ENCODE measurements at places on chromosomes 6 and 20.

DNA sequence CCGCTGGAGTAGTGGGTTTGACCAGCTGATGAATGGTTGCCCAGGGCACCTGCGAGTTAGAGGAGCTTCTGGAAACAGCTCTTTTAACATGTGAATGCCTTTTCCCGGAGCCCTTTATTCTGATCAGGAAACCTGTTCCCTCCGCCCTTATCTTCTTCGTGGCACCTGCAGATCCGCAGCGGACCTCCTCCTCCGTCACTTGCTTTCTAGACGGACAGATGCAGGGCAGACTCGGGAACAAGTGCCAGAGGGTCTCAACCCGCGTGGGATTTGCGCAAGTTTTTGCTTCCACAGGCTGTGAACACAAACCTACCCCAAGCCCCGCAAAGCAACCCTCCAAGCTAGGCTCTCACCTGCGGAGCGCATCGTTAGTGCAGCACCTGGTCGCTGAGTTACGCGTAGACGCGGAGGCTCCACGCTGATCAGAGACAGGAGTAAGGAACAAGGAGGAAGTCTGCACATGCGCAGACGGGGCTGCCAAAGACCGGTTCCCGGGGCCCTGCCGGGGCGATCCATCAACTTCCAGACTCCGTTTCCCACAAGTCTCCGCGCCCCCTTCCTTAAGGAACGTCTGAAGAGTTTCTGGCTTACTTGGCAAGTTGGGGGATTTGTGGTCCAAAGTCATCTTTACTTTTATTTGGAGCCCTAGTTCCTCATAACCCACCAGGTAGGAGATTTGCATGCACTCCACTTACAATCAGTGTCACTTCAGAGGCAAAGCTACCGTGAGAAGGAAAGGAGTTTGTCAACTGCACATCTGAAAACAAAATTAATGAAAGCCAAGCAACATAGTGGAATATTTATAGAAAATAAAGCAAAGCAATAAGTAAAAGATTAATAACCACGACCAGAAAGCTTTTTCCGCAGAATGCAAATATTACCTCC, 52.7 kb upstream of the ELMO2 start:
- no peak for DNase-seq

GRCh38 chr6:33812669-33813068, 8.9 kb upstream of the MLN start:
- peak; percentile 6 for DNase-seq

- DNase-seq = peak; percentile 11
Observed at GRCh38 chr6:39865011-39865888, 69.0 kb downstream of the MOCS1 start.

- no peak for DNase-seq
Observed at GRCh38 chr6:132733283-132733682, 19.4 kb upstream of the VNN1 start.

DNA sequence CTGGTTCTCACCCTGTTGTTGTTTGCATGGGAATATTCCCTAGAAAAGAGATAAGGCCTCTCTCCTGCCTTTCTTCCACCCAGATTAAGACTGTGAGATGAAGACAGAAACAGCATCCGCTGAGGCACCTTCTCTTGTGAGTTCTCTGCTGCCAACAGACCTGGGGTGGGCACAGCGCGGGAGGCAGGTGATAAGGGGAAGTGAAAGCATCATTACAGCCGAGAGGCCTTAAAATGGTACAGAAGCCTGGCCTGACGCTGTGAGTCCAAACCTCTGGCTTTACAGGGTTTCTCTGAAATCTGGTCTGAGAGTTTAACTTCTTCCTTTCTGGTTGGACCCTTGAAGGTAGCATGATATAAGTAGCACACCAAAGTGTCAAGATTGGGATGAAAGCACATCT, 21.0 kb upstream of the IYD start:
- peak; percentile 7 for DNase-seq

DNA sequence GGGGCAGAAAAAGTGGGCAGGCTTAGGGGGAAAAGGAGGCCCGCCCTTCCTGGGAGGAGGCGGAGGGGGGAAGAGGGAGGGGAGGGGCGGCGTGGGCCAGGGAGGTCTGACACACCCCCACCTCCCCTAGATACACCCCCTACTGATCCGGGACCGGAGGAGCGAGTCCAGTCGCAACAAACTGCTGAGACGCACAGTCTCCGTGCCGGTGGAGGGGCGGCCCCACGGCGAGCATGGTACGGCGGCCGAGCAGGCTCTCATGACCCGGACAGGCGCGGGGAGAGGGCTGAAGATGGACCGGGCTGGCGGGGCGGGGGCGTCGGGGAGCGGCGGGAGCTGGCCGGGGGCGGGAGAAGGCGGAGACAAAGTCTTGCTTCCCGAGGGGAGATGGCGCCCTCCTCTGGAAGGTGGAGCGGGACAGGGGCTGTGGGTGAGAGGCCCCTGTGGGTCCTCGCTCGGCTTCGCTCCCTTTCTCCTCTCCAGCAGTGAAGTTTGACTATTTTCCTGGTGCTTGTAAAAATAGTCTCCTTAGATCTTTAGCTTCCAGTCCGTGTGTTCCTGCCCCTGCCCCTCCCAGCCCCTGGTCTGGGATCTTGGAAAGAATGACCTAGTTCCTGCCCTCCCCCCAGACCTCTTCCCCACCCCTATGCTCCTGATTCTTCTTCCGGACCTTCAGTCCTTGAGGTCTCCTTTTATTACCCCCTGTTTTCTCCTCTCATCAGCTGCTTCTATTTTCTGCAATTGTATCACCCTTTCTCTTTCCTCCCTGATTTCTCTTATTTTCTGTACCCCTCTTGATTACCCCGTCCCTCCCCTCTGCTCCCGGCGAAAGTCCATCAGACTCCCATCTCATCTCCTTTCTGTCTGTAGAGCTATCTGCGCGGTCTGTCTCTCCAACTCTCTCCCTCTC, 6.1 kb downstream of the SYNGAP1 start:
- DNase-seq = peak; percentile 89

DNA sequence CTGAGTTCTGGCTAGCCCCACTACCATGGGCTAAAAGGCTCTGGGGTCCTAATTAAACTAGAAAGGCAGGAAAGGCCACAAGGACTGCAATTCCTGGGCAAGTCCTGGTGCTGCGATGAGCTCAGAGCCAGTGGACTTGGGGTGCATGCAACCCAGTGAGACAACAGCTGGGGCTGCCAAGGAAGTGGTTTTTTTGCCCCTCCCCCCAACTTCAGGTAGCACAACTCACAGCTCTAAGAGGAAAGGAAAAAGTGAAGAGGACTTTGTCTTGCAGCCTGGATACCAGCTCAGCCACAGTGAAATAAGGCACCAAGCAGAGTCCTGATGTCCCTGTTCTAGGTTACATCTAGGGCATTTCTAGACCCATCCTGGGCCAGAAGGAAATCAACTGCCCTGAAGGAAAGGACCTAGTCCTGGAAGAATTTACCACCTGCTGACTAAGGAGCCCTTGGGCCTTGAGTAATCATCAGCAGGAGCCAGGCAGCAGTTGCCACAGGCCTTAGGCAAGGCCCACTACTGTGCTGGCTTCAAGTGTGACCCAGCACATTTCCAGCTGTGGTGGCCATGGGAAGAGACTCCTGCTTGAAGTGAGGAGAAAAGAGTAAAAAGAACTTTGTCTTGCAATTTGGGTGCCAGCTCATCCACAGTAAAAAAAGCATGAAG, 358.4 kb downstream of the BTBD3 start:
- no peak for DNase-seq

DNA sequence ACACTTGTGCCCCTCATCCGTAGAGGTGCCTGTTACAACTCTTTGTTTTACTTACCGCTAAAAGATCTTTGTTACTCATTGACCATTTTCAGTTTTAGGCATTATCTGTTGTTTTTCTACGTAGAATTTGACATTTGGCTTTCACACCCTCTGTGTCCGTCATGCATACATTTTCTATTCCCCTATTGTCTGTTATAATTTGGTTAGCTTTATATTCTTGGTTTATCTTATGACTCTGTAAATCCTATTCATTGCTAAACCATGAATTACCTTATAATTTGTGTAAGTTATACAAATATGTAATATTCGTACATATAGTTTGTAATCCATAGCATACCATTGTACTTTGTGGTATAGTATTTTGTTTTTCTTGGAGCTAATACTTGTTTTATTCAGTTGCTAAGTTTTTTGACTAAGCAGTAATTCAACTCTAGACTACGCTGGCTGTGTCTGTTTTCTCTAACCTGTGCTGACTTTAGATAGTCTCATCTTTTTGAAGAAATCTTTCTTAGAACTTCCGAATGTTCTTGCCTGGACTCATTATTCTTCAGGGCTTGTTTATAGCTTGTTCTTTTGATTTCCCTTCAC, 21.8 kb downstream of the CDC5L start:
- no peak for DNase-seq

DNA sequence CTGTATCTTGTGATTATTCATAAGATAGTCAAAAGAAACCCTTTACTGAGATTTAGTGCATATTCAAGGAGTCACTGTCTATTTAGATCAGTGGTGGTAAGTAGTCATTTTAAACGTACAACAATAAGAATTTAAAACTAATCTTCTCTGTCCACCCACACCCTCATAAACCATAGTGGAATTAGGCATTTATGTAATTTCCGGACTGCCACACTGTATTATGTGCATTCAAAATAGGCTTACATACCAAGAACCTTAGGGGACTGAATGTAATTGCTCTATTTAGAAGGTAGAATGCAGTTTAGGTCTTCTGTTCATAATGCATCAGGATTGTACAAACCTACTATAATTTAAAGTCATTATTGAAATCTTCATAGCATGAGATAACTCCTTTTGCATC, 685.4 kb downstream of the TENT5A start:
- no peak for DNase-seq

- DNase-seq = no peak
Observed at GRCh38 chr6:74369556-74369993, 673.6 kb downstream of the CD109 start.

DNA sequence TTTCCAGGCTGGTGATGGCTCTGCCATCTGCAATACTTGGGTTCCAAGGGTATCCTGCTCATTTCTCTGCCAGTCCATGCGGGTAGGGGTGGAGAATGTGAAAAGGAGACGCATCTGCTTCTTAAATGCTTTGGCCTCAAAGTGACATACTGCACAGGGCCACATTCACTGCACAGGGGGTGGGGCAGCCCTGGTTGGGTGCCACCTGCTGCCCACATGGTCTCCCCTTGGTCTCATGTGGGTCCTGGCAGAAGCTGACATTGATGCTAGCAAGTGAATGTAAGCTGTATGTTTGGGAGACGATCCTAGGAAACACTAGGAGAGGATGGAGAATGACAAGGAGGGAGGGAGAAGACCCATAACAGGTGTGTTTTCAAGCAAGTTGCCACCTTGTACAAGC, 140.9 kb downstream of the EDN3 start:
- DNase-seq = no peak

GRCh38 chr6:33082702-33083101, 6.9 kb downstream of the HLA-DPB1 start:
- DNase-seq = no peak

DNA sequence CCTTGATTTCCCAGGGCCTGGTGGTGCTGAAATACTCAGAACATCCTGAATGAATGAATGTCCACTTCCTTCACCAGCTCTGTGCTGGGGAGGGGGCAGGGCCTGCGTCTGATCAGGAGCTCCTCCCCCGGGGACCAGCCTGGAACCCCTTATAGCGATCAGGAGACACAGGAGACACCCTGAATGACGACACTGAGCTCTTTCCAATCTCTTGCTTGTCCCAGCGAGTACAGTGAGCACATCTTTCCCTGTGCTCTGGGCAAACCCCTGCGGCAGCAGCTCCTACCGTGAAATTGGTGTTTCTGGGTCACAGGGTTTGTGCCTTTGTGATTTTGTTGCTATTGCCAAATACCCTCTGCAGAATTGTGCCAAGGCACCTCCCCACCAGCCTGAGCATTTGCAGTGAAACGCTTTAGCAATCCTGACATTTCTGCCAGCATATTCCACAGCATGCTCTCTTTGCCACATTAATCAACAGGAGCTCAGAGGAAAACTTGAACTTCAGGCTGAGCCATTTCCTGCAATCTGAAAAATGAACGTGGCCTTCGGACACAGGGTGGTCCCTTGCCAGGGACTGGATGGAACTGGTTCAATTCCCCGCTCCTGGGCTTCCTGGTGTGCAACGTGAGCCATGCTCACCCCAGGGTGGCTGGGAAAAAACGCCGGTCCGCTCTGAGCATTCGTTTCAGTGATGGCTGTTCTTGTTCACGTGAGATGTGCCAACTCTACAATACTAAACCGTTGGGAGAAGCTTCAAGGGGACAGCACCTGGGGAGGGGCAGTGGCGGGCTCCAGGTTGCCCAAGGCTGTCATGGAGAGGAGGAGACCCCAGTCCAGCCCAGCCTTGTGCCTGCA, 23.1 kb upstream of the MRGBP start:
- no peak for DNase-seq

- DNase-seq = no peak
Observed at GRCh38 chr20:14732343-14732742, 394.9 kb upstream of the FLRT3 start.

DNA sequence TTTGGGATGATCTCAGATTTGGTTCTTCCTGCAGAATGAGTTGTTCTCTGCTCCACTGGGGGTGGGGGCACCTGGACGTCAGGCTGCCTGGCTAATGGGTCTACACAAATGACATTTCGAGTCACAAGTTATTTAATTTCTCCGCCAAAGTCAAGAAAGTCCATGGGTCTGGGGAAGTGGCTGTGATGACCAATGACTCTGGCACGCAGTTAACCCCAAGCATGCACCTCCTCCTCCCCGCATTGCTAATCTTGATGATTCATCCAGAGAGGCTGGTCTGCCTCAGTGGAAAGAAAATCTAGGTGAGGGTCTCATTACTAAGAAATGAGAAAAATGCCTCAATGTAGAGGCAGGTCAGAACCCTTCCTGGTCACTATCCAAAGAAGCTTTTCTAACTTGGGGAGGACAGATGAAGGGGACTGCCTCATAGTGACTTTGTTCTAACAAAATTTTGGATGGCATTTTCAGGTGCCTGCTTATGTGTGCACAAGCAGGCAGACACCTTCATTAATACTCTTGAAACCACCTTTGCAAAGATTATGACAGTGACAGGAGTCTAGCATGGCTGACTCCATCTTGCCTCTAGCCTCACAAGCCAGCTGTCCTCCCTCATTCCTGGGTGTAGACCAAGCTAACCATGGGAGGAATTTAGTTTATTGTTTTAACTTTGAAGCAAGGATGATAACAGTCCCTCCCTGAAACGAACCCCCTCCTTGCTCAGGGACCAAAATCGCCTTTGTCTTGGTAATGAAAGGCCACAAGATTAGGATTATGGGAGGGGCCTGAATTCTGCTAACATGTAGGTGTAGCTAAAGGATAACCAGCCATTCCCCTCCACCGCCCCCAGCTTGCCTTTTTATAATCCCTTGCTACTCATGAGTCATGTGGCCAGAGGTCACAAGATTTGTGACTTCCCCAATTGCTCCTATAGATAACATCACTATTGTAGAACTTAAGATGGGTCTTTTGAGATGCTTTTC, 98.6 kb upstream of the MRPS10 start:
- DNase-seq = peak; percentile 40

GRCh38 chr6:5246141-5247097, 14.3 kb downstream of the LYRM4 start:
- DNase-seq = no peak

All from CD4-positive, alpha-beta T cell treated with Interferon gamma for 1 hour (primary cell).